ENCODE measurements at places on chromosomes 7 and 10. TPM values are rescaled to one million over a fixed set of nuclear protein-coding genes. Genes with fewer than 3 reads are reported as not detected.
A peak's percentile ranks its signal among the peaks of the same experiment; 100 is the strongest.

GRCh38 chr10:77291596-77292505 lies 345.8 kb downstream of the KCNMA1 start:
- DNase-seq, result peak; percentile 49

GRCh38 chr10:114634609-114634979 lies 23.5 kb downstream of the ABLIM1 start:
- DNase-seq, result peak; percentile 90

DNA sequence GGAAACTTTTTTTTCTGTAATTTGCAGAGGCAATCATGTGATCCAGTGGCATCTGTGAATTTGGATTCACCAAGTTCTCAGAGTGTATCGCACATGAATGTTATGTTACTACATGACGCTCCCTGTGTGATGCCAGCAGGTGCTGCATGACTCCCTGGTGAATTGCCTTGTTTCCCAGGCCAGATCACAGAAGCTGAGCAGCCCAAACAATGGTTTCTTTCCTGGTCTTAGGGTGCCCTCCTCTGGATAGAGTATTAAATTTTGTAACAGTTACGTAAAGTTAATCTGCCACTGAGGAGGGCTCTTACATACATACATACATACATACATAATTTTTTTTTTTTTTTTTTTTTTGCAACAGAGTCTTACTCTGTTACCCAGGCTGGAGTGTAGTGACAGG lies 3.6 kb downstream of the ZSCAN21 start:
- peak; percentile 71 for DNase-seq

- DNase-seq, result no peak
Observed at GRCh38 chr7:47962262-47962661, 14.0 kb upstream of the PKD1L1 start.

Gene EPHB6
- 0.78 TPM for total RNA-seq

DNA sequence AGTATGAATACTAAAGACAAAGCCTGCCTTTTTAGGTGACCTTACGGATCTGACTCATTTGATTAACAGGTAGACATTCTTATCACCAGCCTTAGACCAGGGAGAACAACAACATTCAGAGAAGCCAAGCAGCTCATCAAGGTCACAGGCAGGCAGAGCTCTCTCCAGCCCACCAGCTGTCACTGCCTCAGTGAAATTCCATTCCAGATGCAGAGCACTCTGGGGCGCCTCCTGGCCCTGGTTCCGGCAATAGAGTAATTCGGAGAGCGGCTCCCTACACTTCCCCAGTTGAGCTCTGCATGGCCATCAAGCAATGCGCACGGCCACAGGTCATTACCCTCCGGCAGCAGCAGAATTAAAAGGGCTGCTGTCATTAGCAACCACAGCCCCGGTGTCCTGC lies 164.7 kb downstream of the TCERG1L start:
- no peak for DNase-seq

- DNase-seq, result no peak
Observed at GRCh38 chr7:1919539-1920265, 249.6 kb downstream of the ELFN1 start.

Gene GATA3
- 8.3 TPM for total RNA-seq

Gene HSPA12A
- total RNA-seq, result 10.3 TPM

Gene SND1
- 213 TPM for total RNA-seq

Gene MPLKIP
- 30.8 TPM for total RNA-seq

Gene INHBA
- total RNA-seq, result 117 TPM

DNA sequence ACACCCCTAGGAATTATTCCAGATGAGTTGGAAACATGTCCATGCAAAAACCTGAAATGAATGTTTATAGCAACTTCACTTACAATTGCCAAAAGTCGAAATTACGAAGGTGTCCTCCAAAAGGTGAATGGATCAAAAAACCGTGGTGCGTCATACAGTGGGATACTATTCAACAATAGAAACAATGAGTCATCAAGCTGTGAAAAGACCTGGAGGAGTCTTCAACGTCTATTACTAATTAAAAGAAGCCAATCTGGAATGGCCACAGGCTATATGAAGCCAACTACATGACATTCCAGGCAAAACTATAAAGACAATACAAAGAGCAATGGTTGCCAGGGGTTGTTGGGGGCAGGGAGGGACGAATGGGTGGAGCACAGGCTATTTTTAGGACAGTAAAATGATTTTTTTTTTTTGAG lies 12.6 kb upstream of the PPP2R2D start:
- peak; percentile 100 for DNase-seq

GRCh38 chr10:124640538-124641231 lies 103.5 kb downstream of the FAM53B start:
- no peak for DNase-seq

GRCh38 chr10:3820255-3820654 lies 35.2 kb upstream of the KLF6 start:
- peak; percentile 66 for DNase-seq

Gene FAM237B
- not detected for total RNA-seq

DNA sequence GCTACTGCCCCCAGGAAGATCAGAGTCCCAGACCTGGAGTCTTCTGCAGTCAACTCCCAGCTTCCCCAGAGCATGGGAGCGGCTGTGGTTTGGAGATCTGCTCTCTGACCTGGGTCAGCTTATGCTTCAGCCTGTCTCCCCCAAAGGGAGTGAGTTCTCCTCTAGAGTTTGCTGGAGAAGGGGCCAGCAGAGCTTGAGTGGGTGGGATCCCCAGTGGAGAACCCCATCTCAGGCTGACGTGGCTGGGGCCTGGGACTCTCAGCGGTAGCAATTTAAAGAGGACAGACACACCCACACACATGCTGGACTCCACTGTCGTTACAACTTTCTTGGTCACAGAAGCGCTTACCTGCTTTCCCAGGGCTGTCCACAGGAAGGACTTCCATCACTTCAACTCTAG lies 6.3 kb downstream of the UNC5B start:
- DNase-seq, result no peak

- no peak for DNase-seq
Observed at GRCh38 chr10:123972481-123973401, 81.1 kb upstream of the CPXM2 start.

Gene AS3MT
- 6.4 TPM for total RNA-seq

GRCh38 chr10:23694446-23694920 lies 255.6 kb downstream of the OTUD1 start:
- peak; percentile 27 for DNase-seq

DNA sequence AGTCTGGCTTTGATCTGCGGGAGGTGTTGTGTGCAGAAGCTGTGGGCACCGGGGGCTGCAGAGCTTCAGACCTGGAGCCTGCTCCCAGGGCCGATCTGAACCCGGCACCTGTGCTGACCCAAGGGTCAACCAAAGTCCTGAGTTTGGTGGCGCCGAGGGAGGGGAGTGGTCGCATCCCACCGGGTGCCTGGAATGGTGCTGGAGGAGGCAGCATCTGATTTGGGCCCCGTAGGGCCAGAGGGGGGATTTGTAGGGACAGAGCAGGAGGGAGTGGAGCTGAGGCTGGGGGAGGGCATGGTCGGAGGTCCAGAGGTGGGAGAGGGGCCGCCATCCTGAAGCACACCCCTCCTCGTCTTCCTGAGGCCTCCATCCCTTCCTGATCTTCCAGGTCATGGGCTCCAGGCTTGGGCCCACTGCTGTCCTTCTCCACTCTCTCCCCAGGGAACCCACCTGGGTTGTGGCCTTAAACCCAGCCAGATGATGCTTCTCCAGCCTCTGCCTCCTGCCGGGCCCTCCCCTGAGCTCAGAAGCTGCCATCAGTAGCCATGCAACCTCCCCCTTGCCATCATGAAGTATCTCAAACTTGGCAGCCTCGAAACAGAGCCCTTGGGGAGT lies 112.9 kb downstream of the LHPP start:
- DNase-seq, result no peak

Gene TEX47
- total RNA-seq, result not detected

Gene ZNF425
- total RNA-seq, result 3.0 TPM

Gene CTAGE6
- not detected for total RNA-seq

DNA sequence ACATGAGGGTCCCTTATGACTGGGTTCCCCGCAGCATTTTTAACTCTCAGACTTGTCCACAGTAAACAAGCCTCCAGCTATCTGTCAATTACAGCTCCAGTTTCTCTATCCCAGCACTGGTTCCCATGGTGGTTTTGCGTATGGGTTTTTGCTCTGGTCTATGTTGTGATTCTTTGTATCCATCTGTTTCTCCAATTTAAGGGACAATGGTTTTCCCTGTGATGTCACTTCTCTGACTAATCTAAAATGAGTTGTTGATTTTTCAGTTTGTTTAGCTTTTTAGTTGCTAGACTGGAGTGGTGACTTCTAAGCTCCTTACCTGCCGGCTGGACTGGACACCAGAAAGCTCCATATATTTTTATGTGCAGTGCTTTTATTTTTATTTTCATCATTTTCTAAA lies 303.7 kb downstream of the INHBA start:
- DNase-seq, result no peak

- DNase-seq, result no peak
Observed at GRCh38 chr10:34397324-34397723, 417.8 kb downstream of the PARD3 start.

Gene UNCX
- total RNA-seq, result not detected

- DNase-seq, result no peak
Observed at GRCh38 chr7:69768986-69769595, 170.8 kb downstream of the AUTS2 start.

Gene SFTPD
- total RNA-seq, result 0.07 TPM

DNA sequence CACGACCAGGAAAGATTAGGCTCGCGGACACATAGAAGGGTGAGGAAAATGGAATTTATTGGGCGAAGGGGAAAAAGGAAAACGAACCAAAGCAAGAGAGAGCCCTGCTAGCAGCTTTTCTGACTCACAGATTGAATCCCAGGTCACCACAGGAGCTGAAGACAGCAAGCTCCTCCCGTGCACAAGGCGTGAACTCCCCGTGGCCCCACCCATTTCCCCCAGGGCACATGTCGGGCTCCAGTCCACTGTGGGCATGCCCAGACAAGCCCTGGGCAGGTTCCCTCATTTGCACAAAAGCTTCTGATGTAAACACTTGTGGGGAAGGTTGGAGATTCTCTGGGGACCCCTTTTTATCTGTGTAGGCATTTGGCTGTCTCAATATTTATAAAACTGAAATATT lies 582.4 kb downstream of the SUGCT start:
- peak; percentile 93 for DNase-seq

DNA sequence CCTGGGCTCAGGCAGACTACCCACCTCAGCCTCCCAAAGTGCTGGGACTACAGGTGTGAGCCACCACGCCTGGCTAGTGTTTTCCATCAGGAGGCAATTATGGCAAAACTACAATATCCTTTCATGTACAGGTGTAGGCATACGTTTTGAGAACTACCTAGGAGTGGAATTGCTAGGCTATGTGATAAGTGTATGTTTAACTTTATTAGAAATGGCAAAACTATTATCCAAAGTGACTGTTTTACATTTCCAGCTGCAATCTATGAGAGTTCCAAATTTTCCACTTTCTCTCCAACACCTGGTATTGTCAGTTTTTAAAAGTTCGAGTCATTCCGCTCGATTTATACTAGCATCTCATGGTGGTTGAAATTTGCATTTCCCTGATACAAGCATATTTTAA lies 59.0 kb downstream of the ZMYND11 start:
- DNase-seq, result no peak

Gene ZNF804B
- total RNA-seq, result not detected

- DNase-seq, result no peak
Observed at GRCh38 chr10:111430070-111430469, 353.2 kb downstream of the ADRA2A start.

DNA sequence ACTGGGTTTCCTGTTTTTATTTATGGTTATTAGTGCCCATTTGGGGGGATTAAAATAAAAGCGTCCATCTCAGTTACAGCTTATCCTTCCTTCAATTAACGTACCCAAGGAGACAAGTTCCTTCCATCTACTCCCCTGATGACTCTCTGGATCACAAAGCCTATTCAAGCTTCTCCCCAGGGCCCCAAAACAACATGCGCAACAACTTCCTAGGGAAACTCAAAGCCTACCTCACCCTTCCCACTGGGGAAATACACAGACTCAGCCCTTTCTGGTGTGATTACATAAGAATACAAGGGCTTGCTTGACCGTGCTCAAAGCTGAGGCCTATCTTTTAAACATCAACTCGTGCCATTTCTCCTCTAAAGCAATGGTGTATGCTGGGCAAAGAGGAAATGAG lies 112.4 kb downstream of the CDK6 start:
- no peak for DNase-seq

GRCh38 chr10:3331690-3332230 lies 159.2 kb upstream of the PITRM1 start:
- no peak for DNase-seq

Gene COL13A1
- total RNA-seq, result 2.0 TPM

Gene ANKRD30A
- not detected for total RNA-seq

DNA sequence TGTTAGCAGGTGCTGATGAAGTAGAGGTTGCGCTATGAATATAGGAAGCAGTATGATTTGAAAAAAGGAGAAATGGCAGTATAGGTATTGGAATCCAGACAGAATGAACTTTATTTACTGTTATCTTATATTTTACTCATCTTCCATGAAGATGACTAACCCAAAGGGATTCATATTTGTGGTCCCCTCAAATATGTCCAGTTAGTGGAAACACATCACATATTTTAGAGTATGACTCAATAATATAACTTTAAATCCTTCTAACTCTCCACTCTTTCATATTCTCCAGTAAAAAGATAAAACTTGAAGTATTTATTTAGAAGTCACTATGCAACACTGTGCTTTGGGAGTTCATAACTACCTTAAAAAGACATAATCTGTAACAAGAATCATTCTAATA lies 286.5 kb upstream of the LRRTM3 start:
- DNase-seq, result peak; percentile 14

DNA sequence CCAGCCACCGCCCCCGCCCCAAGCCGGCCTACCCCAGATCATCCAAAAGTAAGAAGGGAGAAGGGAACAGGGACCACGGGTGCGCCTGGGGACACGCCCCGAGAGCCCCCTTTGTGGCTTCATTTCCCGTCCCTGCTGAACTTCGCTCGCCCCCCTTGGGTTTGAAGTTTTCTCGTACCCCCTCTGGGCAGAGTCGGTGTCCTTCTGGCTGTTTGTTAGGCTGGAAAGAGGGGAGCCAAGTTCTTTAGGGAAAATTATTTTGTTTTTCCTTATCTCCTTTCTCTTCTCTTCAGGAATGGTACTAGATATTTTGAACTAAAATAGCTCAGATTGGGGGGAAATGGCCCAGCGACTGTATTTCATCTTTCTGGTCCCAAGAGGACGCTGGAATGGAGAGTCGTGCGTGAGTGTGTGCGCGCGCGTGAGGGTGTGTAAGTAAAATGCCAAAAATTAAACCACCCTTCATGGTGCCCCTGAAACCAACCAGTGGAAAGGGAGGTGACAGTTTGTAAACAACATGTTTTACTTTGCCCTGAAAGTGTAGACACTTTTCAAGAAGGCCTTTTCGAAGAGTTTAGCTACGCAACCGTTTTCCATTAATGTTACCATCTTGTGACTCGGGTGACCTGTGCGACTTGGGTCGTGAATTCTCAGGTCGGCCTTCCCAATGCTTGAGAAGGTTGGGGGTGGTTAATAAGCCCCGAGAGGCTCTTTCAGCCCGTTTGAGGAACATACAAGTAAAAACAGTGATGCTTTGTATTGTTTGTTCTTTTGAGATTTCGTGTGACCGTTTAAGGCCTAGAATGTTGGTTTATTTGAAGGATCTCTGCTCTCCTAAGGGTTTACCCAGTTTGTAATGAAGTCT lies 694 bp downstream of the RBM20 start:
- no peak for DNase-seq

DNA sequence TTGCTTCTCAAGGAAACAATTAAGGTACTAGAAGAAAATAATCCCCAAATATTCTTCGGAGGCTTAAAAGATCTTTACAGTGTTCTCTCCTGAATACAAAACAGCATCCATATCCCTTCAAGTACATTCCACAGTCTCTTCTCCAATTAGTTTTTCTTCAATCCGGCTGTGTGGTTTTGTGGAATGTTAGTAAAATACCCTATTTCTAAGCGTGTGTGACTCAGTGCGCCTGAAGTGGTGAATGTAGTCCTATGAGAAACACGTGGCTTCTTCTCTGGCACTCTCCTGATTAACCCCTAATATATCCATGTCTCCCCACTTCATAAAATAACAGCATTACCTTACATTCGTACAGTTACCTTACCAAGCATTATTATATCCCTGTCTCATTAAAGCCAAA lies 570.2 kb downstream of the ARL4A start:
- no peak for DNase-seq
